RPMI8226 (cell line): ENCODE measurements at places on chromosomes 3 and 15.

GRCh38 chr3:112860898-112861297, 14.2 kb upstream of the CD200R1L start:
- no peak for DNase-seq

DNA sequence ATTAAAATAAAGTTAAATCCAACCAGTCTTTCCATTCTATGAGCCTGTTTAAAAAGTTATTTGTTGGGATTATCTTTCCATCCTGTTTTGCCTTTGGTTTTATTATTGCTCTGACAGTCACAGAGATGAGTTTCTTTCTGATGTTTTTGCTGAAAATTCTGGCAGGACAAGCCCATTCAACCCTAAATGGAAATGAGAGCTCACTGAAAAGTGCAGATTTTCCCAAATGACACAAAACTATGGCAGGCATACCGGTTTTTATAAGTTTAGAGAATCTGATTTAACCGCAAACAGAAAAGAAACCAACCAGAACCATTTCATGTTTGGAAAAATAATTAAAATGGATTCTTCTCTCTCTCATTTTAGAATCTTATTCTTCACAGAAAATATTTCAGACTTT, 238.1 kb upstream of the SGO1 start:
- no peak for DNase-seq

- no peak for DNase-seq
These were observed 17.7 kb downstream of the TOPAZ1 start for GRCh38 chr3:44259404-44259803.

- DNase-seq: no peak
These were observed 125.2 kb upstream of the CCNL1 start for GRCh38 chr3:157285141-157285540.

- peak; percentile 92 for DNase-seq
These were observed 291.8 kb downstream of the NAALADL2 start for GRCh38 chr3:175150812-175151401.

GRCh38 chr3:101193957-101194356, 126.4 kb downstream of the IMPG2 start:
- DNase-seq: no peak

DNA sequence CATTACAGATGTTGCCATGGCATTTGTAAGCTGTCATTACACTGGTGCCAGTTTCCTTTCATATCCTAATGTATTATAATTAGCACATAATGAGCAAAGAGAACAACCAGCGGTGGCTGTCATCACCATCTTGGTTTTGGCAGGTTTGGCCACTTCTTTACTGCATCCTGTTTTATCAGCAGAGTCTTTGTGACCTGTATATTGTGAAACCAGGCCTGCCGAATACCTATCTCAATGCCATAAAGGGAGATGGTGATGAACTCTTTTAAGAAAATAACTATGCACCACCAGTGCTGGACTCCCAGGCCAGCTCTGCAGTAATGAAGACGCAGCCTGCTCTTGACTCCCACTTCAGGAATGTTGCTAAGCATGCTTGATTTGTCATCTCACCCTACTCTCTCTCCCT, 458.1 kb upstream of the NR2F2 start:
- DNase-seq: no peak

DNA sequence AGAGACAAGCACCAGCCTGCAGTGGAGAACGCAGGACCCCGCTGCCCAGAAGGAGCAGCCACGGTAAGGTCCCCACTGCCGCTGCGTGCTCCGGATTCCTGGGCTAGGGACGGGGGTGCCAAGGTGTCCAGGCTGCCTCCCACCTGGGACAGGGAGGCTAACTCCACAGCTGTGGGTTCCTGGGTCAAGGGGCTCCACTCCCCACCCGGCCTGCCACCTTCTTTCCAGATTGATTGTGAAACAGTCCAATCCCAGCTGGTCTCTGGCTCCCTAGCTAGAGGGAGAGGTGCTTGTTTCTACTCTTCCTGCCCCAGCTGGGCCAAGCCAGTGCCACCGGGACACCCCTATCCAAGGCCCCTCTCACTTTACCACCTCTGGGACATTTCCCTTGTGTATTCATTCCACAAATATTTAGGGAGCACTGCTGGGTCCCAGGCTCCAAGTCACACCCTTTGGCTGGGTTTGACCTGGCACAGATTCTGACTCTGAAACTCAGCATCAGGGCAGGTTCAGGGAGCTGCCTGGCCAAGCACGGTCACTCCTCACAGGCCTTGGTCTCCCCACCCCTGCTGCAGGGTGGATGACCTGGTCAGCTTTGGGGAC, 1.9 kb downstream of the PAK6 start:
- no peak for DNase-seq

DNA sequence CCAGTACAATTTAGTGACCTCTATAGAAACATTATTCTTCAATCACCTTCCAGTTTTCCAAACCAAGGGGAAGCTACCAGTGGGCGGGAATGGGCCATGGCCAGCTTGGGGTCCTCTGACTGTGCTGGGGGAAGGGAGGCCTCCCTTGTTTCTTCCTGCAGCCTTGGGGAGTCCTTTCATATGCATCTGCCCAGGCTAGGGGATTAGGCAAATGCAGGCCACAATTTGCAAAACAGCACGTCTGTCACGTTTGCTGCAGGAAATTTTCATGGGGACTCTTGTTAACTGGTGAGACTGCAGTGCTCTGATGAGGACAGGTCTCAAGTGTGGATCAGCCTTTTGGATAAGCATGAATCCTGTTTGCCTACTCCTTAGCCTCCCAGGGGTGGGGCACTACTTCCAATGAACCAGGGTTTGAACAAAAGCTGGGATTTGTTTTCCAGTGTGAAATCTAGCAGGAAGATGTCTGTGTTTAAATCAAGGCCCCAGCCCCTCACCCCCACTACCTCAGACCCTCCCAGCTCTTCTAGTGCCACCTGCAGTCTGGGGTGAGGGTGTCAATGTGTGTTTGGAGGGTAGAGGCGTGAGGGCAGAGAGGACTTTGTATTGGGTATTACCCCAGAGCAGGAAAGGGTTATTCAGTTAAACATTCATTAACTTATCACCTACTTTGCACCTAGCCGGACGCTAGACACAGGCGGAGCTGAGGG, 219.9 kb downstream of the OPA1 start:
- DNase-seq: no peak

DNA sequence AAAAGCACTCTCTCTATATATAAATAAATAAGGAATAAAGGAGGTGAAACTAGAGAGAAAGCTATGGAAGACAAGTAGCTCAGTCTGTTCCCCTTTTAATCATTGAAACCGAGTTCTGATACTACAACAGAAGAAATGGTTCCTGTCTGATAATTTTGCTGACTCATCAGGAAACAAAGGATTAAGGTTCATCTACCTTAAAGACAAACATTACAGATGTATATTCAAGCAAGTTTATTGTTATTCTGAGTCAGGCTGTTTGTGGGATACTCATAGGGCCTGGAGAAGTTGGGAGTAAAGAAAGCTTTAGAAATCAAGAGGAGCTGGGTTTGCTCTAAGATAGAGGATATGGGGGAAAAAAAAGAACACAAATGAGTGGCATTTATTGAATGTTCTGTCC, 566.0 kb downstream of the ROBO2 start:
- DNase-seq: no peak
